ENCODE measurements at places on chromosomes 5 and 9.

GRCh38 chr5:1914471-1914870, 31.7 kb upstream of the IRX4 start:
- no peak for DNase-seq

GRCh38 chr5:135150767-135151166, 116.7 kb upstream of the PITX1 start:
- DNase-seq, result no peak

- no peak for DNase-seq
Observed at GRCh38 chr5:23613566-23613965, 106.2 kb downstream of the PRDM9 start.

DNA sequence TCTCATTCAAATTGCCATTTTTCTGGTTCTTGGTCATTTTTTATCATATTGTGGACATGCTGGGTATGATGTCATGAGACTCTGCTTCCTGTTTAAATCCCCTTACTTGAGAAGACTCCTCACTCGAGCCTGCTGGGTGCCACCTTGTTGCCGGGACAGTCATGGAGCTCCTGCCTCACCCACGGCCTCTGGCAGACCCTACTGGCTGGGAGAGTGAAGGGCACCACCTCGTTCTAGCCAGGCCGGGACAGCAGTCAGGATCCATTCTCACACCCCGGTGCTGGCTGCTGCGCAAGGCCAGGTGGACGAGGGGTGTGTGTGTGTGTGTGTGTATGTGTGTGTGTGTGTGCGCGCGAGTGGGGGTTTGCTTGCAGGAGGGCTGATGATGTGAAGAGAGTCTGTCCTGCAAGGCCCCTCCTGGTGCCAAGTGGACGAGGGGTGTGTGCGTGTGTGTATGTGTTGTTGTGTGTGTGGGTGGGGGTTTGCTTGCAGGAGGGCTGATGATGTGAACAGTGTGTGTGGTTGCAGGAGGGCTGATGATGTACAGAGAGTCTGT, 4.4 kb downstream of the CEP72 start:
- DNase-seq, result no peak

GRCh38 chr5:98576275-98576674, 197.2 kb upstream of the RGMB start:
- no peak for DNase-seq

DNA sequence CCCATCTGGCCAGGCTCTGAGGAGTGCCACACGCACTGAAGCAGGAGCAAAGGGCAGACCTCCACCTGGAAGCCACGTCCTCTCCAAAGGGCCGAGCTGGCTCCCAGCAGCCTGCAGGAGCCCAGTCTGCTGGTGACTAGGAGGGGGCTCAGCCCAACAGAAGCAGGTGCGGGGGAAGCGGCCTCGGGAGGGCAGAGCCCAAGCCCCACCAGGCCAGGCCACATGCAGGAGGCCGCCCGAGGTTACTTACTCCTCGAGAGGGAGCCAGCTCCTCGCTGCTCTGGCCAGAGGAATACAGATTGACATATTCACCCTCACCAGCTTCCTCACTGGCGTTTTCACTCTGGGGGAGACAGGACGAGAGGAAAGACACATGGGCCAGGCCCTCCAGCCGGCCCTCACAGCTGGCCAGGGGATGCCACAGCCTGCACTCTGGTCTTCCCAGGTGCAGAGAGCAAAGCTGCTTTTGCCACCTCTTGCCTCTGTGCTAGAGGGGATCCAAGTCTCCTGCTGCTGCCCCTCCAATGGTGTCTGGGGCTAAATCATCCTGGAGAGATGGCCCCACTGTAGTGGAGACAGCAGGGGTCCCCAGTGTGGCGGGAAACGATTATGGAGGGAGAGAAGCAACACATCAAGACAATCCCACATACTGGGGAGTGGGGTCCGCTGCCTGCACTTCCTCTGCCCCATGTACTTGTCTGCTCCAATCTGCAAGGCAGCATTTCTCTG, 58.6 kb downstream of the PRRT1B start:
- no peak for DNase-seq

- DNase-seq, result peak; percentile 47
Observed at GRCh38 chr9:74777136-74777879, 110.4 kb downstream of the TRPM6 start.

DNA sequence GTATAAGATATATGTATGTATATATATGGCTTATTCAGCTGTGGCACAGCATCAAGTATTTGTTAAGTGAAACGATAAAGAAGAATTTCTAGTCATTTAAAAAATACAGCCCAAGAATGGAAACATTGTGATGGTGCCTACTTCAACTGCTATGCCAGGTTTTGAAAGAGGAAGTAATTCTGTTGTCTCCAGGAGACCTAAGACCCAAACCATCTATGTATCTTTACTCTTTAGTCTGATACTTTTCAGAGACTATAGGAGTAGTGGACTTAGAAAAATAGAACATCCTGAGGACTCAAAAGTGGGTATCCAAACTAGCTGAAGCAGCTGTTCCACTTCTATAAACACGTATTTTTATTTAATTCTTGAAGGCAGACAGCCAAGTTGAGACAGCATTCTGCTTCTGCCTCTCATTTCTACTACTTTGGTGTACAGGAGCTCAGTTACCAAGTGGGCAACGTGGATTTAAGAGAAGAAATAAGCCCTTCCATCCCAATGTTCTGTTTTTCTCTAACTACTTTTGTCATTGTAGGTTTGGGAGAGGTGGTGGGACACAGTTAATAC, 110.7 kb downstream of the RPS23 start:
- no peak for DNase-seq

DNA sequence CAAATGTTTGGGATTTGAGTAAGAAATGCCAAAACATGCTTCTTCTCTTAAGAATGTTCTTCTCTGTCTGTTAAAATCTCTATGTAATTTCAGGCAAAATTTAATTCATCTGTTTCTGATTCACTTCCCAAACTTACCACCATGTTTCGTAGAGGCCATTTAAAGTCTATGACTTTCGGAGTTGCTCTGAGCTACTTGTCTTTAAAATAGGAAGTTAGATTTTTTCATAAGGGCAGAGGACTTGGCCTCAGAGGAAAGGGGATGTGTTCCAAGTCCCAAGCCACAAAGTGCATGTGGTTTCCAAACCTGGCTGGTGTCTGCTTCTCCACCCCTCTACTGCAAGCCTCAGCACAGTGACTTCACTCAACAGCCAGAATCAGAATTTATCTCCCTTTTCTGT, 111.3 kb upstream of the ADRA1B start:
- no peak for DNase-seq

DNA sequence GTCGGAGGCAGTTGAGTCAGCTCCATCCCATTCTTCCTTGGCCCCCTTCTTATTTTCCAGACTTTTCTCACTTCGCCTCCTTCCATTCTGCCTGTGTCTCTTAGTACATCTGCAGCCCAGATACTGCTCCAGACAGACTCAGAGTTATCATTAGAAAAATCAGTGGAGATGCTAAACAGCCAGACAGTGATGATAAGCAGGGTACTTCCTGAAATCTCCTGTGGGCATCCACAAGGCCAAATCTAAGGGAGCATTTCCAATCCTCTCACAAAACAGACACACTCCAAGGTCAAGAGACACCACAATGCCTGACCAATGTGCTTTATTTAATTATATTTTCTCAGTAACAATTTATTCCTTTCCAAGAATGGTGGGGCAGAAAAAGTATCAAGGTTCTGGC, 14.5 kb upstream of the RLN1 start:
- DNase-seq, result no peak

DNA sequence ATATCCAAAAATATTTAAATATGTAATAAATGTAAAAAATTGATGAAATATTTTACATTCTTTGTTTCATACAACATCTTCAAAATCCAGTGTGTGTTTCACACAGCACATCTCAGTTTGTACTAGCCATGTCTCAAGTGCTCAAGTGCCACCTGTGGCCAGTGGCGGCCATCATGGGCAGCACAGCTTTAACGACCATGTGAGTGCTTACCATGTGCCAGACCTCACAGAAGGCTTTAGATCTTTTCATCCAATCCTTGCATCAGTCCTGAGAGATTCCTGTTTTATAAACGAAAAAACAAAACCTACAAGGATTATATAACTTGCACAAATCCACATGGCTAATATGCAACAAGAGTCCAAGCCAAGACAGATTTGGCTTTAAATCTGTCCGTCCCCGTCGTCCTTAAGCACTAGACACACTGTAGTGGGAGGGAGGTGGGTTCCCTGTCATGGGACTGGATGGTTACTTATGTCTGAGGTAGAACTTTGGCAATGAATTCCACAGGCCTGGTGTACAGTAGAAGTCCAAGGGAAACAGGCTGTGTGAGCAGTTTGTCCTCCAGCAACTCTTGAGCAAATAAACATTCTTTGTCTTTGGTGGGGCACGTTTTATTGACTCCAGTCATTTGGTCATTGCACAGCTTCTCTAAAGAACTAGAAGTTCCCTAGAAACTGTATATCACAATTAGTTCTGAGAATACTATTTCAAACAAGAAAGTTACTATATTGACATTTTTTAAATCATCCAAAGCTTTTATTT, 25.0 kb upstream of the F2R start:
- DNase-seq, result no peak

- no peak for DNase-seq
Observed at GRCh38 chr5:154197801-154198491, 7.4 kb downstream of the GALNT10 start.

- no peak for DNase-seq
Observed at GRCh38 chr5:121748686-121749085, 103.0 kb upstream of the FTMT start.

DNA sequence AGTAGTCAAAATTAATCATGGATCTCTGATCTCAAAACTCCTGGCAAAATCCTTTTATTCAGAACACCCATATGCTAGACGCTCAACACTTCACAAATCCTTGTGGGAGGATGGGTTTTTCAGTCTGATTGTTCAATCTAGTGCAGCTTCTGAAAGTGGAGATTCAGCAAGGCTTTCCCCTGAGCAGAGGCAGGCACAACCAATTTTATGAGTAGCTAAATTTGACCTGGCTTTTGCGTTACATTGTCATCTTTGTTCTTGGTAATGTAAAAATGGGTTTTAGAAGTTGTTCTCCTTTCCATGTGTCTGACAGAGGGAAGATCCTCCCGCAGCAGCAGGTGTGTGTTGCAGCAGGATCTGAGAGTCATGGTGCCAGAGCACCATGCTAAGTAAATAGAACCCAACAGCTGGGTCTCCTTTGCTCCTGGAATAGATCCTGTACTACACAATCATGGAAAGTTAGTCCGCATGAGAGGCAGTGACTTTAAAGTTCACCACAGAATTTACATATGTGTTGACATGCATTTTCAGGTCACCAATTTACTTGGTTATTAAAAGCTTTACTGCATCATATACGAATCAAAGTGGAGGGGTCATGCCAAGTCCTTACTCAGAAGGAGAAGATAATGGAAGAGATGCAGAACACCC, 70.1 kb upstream of the MEF2C start:
- DNase-seq, result no peak

- DNase-seq, result no peak
Observed at GRCh38 chr5:160674901-160675300, 177.1 kb downstream of the ATP10B start.

DNA sequence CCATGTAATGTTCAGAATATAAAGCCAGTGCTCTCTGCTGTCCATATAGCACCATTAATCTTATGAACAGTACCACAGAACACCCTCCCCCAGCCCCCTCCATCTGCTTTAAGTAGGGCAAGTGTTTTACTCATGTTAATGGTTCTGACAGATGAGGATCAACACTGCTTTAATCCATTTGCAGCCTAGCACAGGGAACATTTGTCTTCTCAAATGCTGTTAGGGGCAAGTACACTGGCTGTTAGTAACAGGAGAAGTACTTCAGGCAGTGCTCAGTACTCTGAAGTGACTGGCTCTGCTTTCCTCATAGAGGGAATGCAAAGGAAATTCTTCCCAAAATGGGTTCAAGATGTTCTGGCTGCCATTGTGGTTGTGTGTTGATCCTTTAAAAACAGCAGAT, 202.6 kb downstream of the DCP2 start:
- no peak for DNase-seq

DNA sequence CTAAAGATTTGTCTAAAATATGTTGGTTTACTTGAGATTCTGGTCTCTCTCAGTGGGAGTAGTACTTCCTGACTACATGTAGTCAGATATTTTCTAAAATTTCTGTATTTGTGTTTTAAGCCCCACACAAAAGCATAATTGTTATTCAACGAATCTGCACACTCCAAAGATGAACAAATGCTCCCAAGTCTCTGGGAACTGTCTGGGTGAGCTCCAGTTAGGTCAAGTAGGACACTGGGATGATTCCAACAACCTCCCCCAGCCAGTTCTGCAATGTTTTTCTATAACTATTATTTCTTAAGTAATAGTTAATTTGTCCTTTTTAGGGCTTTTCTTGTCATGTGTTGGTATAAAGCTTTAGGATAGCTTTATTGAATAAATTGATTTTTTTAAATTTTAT, 174.6 kb downstream of the FAM174A start:
- no peak for DNase-seq

DNA sequence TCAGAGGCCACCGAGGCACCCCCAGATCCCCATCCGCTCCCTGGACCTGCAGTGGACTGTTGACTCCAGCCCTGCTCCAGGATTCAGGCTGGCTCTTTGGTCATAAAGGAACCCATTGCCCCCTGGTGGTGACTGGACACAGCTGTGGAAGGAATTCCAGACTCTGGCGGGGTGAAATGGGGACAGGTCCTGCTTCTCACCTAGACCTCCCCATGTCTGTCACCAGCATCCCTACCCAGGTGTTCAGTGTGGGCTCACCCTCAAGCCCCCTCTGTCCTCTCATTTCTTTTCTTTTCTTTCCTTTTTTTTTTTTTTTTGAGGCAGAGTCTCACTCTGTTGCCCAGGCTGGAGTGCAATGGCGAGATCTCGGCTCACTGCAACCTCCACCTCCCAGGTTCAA, 25.5 kb upstream of the STXBP1 start:
- peak; percentile 69 for DNase-seq

- no peak for DNase-seq
Observed at GRCh38 chr5:84032324-84032723, 311.7 kb upstream of the HAPLN1 start.

DNA sequence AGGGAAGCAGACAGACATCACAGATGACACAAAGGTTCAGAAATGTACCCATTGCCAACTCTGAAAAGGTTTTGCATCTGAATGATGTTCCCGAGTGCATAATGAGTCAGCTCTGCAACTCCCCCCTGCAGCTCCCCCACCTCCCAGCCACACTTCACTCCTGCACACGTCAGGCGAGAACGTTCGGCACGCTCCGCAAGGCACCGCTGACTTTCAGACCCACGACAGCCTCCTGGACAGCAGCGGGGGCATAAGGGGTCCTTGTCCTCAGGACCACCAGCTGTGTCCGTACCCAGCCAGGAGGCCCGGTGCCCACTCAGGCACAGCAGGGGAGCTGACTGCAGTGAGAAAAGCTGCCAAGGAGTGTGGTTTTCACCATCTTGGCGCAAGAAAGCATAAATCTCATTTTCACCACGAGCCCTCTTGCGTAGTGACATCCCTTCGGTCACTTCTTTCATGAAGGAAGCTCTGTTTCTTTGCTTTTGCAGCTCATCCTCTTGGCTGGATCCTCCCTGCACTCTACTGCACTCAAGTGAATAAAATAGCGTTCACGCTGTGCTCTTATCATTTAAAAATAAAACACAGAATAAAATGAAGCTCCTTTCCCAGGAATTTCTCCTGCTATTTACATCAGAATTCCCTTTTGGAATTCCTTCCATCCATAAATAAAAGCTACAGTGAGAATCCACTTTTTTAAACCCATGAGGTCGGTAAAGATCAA, 9.9 kb downstream of the GFPT2 start:
- DNase-seq, result no peak

- no peak for DNase-seq
Observed at GRCh38 chr5:40172721-40173120, 507.0 kb upstream of the PTGER4 start.
